Stimulated activated CD4-positive, alpha-beta T cell treated with anti-CD3 and anti-CD28 coated beads, Interleukin-1b, Interleukin-23, amount 100 ng/mL, for 1 hour (primary cell): ENCODE measurements at places on chromosomes 13 and 19.

GRCh38 chr13:75103976-75104375 is 378.0 kb downstream of the TBC1D4 start:
- no peak for DNase-seq

- DNase-seq, result no peak
These were observed 27.2 kb downstream of the ADPRHL1 start for GRCh38 chr13:113425941-113426590.

DNA sequence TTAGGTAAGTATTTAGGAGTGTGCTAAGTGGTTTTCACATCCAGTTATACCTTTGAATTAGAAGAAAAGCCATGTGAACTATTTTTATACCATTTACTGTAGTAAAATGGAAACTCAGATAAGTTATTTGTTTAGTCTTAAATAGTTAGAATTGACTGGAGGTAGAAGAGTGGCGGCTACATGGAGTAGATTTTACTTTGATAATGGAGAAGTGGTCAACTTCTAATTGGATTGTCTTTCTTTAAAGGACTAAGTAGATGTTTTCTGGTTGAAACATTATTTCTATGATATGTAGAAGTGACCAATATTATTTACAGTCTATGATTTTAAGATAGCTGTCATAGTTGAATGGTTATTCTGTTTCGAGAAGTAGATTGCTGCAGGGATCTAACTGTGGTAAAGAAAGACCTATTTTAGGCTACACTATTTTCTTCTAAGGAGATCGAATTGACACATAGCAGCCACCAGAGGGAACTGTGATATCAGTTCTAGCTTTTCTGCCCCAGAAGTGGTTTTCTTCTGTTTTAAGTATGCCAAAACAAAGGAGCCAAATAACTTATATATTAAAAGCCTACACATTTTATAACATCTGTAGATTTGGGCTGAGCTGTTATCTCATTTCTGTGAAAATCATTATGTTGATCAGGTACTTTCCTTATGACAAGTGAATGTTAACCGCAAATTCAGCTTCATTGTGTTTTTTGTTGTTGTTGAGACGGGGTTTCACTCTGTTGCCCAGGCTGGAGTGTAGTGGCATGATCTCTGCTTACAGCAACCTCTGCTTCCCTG is 26.1 kb downstream of the ZMYM2 start:
- DNase-seq, result no peak

GRCh38 chr13:27971236-27971645 is 2.1 kb upstream of the CDX2 start:
- no peak for DNase-seq

GRCh38 chr13:95388420-95389079 is 87.3 kb upstream of the ABCC4 start:
- DNase-seq, result no peak

- DNase-seq, result no peak
These were observed 4.4 kb upstream of the TMEM272 start for GRCh38 chr13:51849145-51850101.

GRCh38 chr13:25281193-25281934 is 5.9 kb downstream of the MTMR6 start:
- no peak for DNase-seq

GRCh38 chr19:44900328-44901244 is 5.0 kb upstream of the APOE start:
- no peak for DNase-seq

GRCh38 chr13:94620286-94620896 is 18.7 kb downstream of the GPR180 start:
- DNase-seq, result no peak

GRCh38 chr13:28318496-28318895 is 176.4 kb downstream of the FLT1 start:
- DNase-seq, result no peak

GRCh38 chr13:47216176-47216822 is 319.4 kb upstream of the HTR2A start:
- DNase-seq, result no peak

DNA sequence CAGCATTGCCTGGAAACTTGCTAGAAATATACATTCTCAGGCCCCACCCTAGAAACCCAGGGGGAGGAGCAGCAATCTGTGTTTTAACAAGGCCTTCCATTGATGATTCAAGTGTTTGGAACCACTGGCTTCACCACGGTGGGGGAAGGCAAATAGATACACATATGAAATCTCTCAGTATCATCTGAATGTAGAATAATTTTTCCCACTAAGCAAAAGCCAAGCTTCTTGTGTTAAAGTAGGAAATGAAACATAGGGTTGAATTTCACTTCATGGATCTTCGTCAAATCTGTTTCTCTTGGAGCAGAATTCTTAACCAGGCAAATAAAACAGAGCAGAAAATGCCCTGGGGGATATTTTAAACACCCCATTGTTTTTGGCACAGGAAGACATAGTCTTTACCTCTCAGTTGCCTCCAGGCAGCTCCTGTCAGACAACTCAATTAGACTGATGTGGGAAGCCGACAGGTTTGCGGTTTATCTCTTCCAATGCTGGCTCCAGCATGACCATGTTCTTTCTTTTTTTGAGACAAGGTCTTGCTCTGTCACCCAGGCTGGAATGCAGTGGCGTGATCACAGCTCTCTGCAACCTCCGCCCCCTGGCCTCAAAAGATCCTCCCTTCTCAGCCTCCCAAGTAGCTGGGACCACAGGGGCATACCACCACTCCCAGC is 213.0 kb downstream of the FOXO1 start:
- no peak for DNase-seq

DNA sequence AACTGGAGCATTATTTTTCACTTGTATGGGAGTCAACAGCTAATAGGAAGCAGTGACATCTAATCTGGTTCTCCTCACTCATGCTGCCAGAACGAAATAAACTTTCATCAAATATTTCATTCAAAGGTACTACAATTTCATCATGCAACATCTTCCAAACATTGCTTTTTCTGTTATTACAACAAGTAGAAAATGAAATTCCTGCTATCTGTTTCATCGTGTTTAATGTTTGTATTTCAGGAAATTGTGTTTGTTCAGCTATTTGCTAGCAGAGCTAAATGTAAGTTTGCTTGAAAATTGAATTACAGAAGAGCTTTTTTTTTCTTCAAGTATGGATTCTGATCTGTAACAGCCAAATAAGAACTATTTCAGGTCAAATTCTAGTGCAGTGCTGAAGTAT is 90.1 kb downstream of the SLITRK6 start:
- no peak for DNase-seq

- no peak for DNase-seq
These were observed 351.2 kb upstream of the PRR20A start for GRCh38 chr13:56789527-56789926.

- no peak for DNase-seq
These were observed 289.5 kb downstream of the SHISA2 start for GRCh38 chr13:25762281-25762680.

- peak; percentile 72 for DNase-seq
These were observed 28.3 kb downstream of the IL12RB1 start for GRCh38 chr19:18058208-18059009.

GRCh38 chr19:57010541-57010940 is 109.2 kb upstream of the USP29 start:
- no peak for DNase-seq

DNA sequence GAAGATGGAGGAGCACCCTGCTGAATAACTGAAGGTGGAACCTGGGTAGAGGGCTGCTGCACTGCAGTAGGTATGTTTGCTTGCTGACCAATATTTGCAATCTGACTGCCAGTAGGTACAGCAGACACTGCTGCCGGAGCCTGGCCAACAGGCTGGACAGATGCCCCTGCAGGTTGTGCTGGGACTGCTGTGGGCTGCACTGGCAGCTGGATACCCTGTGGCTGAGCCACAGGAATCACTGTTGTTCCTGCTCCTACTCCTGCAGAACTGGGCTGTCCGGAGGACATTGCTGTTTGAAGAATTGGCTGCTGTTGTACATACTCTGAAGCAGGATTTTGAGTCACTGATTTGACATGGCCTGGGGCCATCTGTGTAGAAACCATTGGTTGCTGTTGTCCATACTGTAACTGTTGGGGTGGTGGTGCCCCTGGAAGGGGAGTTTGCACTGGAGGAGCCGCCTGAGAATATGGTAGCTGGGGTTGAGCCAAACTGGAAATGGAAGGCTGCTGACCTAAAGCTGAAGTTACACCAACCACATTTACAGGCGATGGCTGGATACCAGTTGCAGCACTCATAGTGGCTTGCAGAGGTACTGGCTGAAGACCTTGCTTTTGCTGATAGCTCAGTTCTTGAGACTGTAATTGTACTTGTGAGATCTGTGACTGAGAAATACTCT is 2.2 kb downstream of the TSC22D1 start:
- DNase-seq, result no peak

DNA sequence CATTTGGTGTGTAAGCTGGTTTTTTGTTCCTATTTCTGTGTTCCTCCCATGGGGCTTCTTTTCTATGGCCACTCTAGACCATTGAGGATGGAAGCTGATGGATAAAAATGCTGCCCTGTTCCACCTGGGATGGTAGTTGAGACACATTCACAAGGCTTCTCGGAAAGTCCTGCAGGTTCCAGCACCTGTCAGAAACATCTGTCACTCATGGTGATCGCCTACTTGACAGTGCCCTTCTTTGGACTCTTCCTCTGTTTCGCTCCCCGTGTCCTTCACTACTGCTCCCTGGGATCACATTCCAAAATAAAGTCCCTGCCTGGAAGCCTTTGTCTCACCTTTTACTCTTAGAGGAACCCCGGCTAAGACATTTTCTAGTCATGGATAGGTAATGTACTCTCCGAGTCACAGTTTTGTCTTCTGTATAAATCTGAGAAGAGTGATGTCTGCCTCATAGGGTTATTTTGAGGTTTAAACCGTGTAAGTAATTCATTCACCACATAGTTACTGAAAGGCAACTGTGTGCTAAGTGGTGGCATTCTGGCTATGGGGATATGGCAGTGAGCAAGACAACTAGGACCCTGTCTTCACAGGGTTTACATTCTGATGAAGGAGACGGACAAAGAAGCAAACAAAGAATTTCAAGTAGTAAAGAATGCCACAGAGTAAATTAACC is 21.0 kb downstream of the UBAC2 start:
- DNase-seq, result no peak

DNA sequence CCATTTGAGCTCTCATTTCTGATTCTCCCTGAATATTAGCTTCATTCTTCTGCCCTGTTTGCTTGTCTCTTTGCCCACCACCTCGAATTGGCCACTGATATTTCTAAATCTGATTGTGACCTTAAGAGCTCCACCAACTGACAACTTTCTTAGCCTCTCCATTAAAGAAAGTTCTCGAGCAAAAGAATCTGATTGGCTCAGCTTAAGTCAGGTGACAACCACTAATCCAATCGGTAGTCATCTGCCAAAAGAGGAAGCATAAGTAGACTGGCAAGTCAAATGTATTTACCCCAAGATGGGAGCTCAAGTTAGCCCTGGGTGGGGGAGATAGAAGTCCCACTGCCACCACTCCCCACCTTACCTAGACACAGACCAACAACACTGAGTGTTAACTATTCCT is 41.5 kb downstream of the NOTCH3 start:
- no peak for DNase-seq

- no peak for DNase-seq
These were observed 367.4 kb downstream of the SPRY2 start for GRCh38 chr13:79973533-79973963.

GRCh38 chr19:47623921-47624391 is 15.0 kb downstream of the BICRA start:
- no peak for DNase-seq

GRCh38 chr13:114053026-114053425 is 79.2 kb upstream of the C13orf46 start:
- no peak for DNase-seq

GRCh38 chr19:17775245-17775927 is 19.6 kb upstream of the B3GNT3 start:
- no peak for DNase-seq

DNA sequence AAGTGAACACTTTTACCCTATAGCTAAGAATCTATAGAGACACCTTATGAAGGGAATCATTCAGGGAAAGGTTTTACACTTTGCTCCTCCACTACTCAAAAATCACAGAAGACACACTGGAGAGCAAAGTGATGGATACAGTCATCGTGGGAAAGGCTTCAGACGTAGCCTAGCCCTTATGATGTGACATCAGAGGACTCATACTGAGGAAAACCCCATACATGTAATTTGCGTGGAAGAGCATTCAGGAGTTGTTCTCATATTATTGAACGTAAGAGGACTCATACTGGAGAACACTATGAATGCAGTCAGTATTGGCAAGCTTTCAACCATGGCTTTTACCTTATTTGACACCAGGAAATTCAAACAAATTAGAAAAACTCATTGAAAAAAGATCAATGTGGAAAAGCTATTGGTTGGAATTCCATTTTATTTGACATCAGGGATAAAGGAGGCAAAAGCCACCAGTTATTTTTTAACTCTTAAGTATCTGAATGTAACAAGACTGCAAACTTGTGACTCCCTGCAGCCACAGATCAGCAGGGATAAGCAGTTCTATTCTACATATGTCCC is 16.1 kb upstream of the ZNF274 start:
- DNase-seq, result no peak

GRCh38 chr19:14138576-14139265 is 2.3 kb upstream of the ASF1B start:
- no peak for DNase-seq

DNA sequence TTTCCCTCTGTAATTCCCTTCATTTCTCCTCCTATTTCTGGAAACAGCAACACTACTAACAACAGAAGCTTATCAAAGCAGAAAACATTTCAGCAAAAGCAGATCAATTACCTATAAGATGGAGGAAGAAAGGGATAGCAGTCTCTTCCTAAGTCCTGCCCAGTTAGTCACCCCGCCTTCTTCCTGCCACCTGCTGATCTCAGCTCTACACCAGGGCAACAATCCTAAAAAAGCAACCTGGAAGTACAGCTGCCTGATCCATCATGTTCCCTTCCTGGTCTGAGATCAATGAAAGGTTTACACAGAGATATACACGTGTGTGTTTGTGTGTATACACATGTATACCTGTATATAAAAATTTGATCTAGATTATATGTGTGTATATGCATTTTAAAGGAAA is 59.4 kb downstream of the TSC22D1 start:
- DNase-seq, result no peak

DNA sequence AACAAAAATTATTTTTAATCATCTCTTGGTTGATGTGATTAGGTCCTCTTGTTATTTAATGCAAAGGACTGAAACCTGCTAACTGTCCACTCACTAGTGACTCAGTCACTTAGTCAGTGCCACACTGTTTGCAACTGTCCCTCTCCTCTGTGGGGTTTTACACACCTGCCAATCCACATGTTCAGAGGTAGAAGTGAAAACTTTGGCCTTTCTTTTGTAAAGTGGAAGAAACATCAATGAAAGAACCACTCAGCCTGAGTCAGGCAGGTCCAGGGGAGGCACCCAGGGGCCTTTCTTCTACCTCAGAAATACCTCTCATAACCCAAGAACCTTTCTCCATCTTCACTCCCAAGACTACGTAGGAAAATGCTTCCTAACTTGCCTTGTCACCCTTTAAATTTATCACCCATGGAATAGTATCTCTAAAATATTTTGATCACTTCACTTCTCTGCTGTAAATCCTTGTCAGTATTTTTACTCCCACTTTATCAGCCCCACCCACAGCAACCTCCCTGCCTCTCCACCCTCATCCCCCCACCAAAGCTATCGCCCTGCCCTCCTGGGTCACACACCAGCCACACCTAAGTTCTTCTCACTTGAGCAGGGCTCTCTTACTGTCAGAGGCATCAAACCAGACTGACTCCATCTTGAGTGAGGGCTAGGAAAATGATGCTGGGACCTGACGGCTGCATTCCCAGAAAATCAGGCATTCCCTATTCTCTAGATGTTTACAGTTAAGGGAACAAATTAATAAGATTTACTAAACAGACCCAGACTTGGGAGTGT is 29.6 kb upstream of the EEF1AKMT1 start:
- no peak for DNase-seq

GRCh38 chr19:20250121-20250520 is 83.1 kb downstream of the ZNF486 start:
- DNase-seq, result no peak

- no peak for DNase-seq
These were observed 46.1 kb upstream of the NFIC start for GRCh38 chr19:3320354-3320670.
